Stimulated activated CD4-positive, alpha-beta T cell treated with anti-CD3 and anti-CD28 coated beads, Interleukin-1b, Interleukin-23, amount 100 ng/mL, for 48 hours (primary cell): ENCODE measurements at places on chromosomes 1 and 21.

DNA sequence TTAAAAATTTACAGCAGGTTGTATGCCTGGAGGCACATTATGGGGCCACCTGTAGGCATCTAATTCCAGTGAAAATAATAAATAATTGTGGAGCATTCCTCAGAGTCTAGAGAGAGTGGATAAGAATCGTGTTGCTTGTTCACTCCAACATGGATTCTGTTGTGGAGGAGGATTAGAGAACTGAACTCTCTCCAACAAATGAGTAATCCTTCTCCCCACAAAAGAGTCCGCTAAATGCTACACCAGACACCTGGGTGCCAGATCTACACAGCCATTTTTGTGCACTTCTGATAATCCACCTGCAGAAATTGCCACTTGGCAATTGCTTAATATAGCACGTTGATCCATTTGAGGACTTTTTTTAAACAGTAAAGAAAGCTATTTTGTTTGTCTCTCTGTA lies 113.7 kb upstream of the DPYD start:
- no peak for DNase-seq

- DNase-seq: no peak
Measured at GRCh38 chr1:215557992-215558626, 9.0 kb upstream of the KCTD3 start.

DNA sequence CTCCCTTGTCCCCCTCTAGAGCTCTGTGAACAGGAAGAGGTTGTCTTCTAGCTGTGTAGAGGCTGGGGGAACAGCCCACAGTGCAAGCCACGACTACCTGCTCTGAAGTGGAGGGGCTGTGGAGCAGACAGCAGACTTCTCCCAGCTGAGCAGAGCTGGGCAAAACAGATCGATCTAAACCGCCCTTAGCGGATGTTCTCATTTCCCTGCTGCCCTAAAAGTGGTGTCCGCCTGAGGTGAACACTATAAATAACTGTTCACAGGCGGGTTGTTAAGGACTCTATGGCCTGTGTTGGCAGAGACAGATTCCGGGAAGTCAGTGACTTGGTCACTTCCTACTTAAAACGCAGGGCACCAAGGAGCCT lies 203.2 kb downstream of the RHOU start:
- DNase-seq: no peak

DNA sequence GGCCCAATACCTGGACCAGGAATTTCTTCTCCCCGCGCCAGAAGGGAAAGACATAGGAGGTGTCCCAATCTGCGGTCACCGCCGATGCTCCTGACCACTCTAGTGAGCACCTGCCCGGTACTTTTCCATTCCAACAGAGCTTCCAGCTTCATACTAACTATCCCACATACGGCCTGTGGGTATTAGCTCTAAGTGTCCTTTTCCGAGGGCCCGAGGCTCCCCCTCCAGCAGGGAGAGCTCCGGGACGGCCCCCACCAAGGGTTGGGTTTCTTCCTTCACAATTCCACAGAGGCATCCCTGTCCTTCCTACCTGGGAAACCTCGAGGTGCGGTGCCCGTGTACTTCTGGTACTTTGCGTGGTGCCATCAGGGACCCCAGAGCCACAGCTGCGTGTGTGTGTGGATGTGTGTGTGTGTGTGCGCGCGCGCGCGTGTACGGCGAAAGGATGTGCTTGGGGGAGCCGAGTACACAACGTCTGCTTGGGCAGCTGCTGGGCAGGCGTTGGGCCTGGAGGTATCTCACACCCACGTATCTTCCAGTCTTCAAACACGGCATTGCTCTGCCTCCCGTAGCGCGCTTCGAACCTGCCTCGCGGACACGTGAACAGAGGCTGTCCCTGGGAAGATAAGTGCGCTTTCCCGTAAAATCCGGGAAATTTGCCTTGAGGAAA lies 2.4 kb upstream of the SIM2 start:
- no peak for DNase-seq

GRCh38 chr1:207861442-207862177 lies 49.3 kb downstream of the CD34 start:
- DNase-seq: no peak

GRCh38 chr1:196462086-196462485 lies 146.2 kb downstream of the KCNT2 start:
- DNase-seq: no peak

DNA sequence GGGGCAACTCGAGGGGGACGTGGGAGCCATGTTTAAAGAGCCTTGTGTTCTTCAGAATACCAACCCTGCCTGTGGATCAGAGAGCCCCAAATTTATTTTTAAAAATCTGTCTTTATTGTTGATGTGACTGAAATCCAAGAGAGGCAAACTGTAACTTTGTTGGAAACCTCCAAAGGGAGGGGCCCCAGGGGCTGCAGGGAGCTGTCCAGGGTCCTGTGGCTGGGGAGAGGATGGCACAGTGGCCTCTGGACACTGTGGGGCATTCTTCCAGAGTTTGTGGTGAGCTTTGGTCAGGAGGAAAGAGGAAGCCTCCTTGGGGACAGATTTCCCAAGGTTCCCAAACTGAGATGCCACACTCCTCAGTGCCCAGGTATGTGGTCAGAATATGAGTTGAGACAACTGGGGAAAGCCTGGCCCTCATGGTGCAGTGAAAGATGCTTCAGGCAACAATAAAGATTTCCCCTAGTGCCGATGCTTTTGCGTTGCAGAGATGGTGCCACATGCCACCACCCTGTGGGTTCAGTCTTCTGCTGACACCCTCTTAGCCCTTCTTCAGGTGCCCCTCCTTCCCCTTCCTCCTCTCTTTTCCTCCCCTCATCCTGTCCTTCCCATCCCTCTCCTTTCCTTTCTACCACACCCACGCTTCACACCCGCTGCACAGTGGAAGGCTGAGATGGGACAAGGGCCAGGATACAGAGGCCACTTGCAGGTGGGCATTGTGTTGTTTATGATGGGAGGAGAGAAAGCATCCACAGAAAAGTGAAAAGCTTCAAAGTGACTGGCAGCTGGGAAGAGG lies 122.1 kb downstream of the UCK2 start:
- DNase-seq: no peak

DNA sequence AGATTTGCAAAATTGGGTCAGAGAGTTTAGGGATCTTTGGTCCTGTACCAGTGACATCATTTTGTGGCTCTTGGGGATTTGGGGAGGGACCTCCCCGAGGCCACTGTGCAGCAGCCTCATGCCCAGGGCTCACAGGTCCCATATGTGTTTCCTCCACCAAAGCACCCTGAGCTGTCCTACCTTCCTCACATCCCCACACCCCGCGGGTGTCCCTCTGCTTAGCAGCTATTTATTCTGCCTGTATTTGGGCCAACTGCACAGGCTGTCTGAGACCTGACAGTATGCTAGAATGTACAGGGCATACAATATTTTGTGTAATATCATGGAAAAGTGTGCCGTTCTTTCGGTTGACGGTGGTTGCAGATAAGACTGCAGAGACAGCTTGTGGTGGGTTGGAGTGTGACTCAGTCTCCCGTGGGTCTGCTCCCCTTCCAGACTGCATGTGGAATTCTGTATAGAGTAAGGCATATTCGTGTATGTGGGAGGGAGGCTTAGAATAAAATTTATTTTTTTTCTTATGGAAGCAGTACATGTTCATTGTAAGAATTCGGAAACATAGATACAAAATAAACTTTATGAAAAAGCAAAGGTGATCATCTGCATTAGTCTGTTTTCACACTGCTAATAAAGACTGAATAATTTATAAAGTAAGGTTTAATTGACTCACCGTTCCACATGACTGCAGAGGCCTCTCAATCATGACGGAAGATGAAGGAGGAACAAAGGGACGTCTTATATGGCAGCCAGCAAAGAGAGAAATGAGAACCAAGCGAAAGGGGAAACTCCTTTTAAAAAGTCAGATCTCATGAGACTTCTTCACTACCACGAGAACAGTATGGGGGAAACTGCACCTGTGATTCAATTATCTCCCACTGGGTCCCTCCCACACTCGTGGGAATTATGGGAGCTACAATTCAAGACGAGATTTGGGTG lies 84.4 kb downstream of the ADARB1 start:
- no peak for DNase-seq

DNA sequence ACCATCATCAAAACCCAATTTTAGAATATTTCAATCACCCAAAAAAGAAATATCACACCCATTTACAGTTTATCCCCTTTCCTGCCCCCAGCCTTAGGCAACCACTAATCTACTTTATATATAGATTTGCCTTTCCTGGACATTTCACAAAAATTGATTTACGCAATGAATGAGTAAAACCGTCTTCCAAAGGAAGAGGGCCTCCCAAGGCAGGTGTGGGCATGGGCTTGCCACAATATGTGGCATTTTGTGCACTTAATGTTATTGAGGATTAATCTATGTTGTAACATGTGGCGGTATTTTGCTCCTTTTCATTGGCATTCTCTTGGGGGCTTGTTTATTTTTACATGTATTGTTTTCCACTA lies 11.8 kb upstream of the BMP8B start:
- DNase-seq: no peak

DNA sequence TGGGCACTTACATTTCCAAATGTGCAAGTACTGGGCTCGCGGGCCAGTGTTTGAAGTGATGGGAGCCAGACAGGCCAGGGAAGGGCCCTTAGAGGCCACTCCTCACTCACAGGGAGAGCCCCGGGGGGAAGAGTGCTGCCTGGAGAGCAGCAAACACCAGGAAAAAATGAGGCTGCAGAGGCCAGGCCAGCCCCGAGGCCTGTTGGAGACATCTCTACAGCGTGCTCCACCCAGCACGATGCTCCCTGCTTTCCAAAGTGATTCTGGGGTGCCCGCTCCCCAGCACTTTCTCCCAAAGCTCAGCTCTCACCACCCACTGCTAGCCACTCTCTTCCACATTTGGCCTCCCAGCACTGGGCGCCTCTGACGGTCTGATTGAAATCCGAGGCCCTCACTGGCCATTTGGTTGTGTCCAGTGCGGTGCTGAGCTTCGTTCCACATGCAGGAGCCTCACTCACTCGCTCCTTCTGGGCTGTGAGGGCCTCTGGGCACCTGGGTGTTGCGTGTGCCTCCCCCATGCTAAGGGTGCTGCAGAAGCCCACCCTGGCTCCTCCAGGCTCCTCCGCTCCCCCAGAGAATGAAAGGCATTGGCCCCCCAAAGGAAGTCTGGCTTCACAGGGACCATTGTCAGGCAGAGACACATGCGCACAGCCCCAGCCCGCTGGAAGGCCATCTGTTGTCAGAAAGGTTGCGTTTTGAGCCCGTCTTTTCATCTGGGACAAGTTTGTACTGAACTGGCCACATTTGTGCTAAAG lies 385.4 kb upstream of the VAMP3 start:
- no peak for DNase-seq

DNA sequence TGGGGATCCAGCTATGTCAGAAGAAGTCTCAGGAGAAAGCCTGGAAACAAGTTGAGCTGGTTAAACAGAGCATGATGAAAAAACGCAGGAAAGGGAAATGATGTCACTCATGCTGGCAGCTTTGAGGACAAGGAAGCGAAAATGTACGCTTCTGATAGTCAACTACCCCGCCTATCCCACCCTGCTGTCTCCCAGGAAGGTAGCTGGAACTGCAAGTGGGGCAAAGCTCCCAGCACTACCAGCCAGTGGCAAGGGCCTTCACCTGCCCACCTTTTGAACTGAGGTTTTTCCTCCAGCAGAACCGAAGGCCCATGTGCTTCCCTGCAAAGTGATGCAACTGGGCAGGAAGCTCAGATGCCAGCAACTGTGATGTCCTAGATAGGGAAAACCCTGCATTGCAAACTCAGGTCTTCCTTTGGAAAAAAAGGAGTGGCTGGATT lies 6.3 kb upstream of the IL20 start:
- no peak for DNase-seq

GRCh38 chr1:81937791-81938450 lies 137.2 kb downstream of the ADGRL2 start:
- DNase-seq: no peak

DNA sequence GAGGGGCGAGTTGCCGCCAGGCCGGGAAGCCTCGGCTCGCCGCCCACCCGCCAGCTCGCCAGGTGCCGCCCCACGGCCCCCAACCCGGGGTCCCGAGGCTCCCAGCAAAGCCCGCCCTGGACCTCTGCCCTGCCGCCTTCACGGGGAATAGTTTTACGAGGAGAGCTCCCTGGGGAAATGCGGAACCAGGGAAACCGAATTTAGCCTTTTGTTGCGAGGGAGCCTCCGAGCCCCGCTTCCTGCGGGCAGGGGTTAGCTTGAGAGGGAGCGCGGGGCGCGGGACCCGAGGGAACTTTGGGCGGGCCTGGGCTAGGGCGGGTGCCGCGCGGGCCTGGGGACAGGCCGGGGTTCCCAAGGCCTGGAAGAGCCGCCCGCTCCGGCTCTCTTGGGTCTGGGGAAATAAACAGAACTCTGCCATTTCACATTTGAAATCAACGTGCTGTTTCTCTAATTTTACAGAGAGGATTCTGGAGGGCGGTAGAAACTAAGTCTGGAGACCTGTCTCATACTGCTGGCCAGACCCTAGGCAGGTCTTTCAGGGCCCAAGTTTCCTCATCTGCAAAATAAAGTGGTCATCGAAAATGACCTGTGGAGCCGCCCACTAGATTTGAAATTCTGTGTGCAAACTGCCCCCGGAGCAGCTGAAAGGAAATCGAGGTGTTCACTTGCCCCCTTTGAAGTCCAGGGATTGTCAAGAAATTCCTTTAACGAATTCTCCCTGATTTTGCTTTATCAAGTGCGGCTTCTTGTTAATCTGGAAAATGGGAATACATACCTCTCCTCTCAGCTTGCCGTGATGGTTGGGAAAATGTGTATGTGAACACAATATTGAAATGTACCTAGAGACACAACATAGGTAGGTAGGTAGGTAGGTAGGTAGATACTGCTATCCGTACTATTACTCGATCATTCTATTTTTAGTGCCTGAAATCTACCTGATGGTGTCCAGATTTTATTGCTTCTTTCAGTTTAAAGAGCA lies 749 bp upstream of the GLUL start:
- DNase-seq: peak; percentile 12

GRCh38 chr1:20603504-20604464 lies 14.9 kb downstream of the CDA start:
- no peak for DNase-seq

DNA sequence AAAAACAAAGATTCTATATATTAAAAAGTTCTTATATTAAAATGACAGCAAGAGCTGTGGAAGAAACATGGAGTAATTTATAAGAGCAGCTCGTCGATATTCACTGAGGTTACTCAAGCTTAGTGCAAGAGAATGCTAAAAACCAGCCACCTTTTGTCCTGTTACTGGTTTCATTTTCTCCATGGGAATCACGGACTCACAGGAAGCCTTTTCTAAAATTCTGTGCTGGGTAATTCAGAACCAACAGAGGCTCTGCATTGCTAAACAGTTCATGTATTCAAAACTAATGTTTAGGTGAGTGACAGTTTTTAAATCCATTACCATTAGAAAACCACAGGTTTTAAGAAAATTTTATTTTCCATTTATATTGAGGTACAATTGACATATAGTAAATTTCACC lies 147.8 kb upstream of the MAP1LC3C start:
- no peak for DNase-seq

- no peak for DNase-seq
Measured at GRCh38 chr1:190906206-190906725, 428.6 kb upstream of the BRINP3 start.

- DNase-seq: no peak
Measured at GRCh38 chr1:118826669-118827068, 161.5 kb downstream of the TBX15 start.

GRCh38 chr21:44948426-44949120 lies 8.7 kb downstream of the SLX9 start:
- no peak for DNase-seq
